ENCODE measurements at places on chromosomes 3 and 15.
A peak's percentile ranks its signal among the peaks of the same experiment; 100 is the strongest.

- DNase-seq = peak; percentile 59
Observed at GRCh38 chr3:124859025-124859424, 28.1 kb downstream of the ITGB5 start.

DNA sequence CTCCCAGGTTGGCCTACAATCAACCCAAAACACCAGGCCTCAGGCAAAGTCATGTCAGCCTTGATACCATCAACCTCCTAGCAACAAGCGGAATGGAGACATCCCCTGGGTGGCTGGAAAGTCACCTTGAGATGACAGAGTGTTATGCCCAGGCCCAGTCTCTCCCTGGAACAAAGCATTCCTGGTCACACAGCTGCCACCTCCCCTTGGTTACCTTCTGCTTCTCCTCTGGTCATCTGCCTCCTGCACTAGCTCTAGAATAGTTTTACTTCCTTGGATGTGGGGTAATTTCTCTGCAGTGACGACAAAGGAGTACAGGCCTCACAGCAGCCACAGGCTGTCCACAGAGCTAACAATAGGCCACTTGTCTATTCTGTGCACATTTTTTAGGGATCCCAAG, 114.9 kb downstream of the RFTN1 start:
- DNase-seq = no peak

DNA sequence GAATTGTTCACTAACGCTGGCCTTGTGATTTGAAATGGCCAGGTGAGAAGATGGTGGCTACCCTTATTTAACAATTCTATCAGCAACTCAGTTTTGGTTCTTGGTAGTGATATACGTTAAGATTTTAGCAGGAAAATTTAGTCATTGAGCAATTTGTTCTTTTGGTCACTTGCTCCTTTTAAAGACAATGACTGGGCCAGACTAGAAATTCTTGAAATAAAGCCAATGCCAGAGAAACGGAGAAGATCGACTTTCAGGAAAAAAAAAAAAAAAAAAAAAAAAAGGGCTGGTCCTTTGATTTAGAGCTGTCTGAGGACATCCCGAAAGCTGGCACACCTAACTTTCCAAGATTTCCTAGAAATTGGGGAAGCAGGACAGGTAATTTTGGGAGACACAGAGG, 178.5 kb downstream of the FNDC3B start:
- no peak for DNase-seq

- DNase-seq = no peak
Observed at GRCh38 chr15:68372291-68372811, 59.6 kb downstream of the ITGA11 start.

DNA sequence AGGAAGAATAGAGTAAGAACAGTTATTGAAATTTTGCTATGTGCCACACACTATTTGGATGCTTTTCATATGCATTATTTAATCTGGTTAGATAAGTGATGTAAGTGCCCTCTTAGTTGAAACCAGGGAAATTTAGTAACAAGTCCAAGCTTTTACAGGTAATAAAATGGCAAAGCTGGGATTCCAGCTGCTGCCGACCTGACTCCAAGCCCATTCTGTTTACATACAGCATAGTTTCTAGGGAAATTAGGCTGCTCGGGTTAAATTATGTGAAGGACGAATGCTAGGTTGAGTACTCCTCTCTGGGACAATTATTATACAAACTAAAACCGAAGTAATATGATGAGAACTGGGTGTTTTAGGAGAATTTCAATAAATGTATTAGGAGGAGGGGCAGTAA, 38.7 kb upstream of the FAH start:
- DNase-seq = no peak

DNA sequence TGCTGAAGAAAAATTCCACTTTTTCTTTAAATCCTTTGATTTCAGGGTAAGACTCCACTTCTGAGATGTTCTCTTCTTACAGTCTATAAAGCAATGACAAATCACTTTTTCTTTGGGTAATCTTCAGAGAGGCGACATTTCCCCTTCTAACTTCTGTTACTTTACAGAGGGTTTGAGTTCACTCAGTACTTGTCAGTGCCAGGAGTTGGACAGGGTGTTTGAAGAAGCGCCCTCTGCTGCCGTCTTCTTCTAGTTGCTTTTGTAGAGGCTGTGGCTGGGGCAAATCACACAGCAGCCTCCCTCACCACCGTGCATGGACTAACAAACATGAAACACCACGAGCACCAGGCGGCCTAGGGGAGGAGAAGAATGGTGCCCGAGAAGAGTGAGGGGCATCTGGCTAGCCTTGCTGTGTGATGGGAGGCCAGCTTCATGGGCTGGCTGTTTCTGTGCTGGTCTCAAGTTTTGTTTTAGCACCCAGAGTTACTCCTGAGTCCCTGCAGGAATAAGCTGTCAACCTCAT, at the start of gene CD80:
TSS of gene CD80 (minus strand) at position 174 of the 523 bp plus-strand sequence. CDS start 1,886 bp downstream, outside the sequence.
- peak; percentile 5 for DNase-seq

DNA sequence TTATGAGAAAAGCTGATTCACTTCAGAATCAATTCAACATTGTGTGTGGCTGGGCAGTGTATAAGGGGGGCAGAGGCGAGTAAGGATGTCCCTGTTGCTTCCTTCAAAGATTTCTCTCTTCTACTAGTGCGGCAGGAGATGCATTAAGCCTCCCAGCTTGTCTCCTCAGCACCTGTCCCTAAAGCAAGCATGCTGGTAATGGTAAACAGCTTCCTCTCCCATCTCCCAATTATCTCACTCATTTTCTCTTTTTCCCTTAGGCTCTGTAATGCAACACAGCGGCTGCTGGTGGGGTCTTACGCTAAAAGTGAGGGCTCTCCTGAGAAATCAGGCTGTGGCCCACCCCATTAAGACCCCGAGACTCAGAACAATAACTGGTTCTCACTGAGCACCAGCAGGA, 306.4 kb upstream of the ROPN1 start:
- no peak for DNase-seq

GRCh38 chr3:73786321-73786807, 161.6 kb upstream of the PDZRN3 start:
- DNase-seq = peak; percentile 90

- DNase-seq = no peak
Observed at GRCh38 chr3:62922326-62922725, 47.1 kb upstream of the CADPS start.

- DNase-seq = no peak
Observed at GRCh38 chr3:52234516-52235447, 4.2 kb downstream of the TWF2 start.

DNA sequence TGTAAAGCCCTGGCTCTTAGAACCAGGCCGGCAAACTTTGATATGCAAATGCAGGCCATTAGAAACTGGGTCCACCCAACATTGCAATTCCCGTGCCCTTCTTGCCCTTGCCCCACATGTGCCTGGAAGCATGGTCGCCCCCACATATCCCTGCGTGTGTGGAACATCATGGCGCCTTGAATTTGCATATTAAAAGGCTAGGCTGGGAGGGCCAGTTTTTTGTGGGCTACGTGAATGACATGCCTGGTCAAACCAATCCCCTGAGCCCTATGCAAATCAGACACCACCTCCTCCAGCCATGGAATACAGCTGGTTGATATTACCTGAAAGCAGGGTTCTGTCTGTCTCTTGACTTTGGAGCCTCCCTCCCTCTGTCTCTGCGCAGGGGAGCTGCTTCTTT, 58.7 kb upstream of the ARHGEF26 start:
- DNase-seq = no peak

GRCh38 chr3:132781922-132782321, 59.7 kb upstream of the NPHP3 start:
- DNase-seq = no peak

DNA sequence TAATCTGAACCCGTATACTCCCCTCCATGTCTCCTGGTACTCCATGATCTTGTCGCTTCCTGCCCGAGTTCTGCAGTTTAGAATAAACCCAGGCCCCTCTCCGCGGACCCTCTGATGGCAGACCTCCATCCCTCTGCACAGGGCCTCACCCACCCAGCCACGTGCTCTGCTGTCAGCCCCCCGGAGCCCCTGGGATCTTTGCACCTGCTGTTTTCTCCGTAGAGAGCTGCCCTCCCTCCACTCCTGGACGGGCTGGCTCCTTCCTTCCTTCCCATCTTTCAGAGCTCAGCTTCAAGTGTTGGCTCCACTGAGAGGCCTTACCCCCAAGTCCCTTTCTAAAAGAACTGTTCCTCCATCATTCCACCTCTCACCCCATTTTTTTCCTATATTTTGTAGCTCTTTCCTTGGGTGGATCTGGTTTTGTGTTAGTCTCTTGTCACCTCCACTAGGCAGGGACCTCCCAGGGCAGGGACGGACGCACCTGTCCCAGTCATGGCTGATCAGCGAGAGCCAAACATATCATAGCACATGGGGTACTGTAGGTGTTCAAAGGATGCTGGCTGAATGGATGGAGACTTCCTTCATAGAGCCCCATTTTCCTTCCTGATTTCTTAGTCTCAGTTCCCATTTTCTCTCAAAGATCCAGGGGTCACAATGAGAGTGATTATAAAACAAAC, 106.6 kb downstream of the VGLL4 start:
- DNase-seq = no peak

DNA sequence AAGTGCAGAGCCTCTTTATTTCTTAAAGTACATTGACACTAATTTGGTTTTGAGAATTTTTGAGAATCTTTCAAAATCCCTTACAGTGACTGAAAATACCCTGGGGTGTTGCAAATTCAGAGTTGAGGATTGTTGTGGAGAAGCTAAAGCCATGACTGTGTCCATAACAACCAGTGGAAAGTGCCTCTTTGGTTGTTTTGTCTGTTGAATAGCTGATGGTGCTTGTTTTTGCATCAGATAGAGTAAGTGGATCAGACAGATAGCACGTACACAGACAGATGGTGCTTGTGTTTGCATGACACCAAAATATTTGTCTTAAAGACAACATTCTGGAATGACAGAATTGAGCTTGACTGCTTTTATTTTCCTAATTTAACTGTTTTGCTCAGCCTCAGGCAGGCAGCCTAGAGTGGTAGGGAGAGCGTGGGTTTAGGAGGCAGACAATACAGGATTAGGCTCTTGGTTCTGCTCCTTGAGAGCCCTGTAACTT, 265.0 kb downstream of the IL20RB start:
- no peak for DNase-seq

DNA sequence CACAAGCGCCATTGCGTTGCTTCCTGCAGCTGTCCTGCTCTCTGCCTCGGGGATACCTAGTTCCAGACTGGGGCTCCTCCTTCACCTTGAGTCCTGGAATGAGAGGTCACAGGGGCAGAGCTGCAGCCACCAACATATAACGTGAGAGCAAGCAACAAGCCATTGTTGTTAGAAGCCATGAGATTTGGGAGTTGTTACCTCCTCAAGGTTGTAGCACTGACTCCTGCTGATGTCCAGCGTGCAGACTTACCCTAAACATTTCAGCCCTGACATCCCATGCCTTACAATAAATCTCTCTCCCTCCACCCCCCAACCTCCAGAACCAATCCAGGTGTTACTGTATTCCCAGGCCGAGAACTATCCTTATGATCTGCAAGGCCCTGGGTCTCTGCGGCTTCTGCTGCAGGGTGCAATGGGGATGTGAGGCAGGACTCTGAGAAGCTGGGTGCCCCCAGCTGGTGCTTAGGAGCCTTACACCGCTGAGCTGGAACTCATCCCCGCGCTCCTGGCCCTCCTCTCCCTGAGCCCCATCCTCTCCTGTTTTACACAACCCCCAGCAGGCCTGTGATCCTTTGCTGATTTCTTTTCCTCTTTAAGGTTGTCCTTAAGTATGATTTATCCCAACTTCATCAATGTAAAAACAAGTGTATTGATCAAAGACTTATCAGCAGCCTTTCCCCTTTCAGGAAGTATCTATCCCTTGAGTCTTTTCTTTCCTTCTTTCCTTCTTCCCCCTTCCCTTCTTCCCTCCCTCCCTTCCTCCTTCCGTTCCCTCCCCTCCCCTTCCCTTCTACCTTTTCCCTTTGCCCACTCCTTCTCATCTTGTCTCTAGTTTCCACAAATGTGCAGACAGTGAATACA, 84.2 kb upstream of the ABHD2 start:
- DNase-seq = no peak

DNA sequence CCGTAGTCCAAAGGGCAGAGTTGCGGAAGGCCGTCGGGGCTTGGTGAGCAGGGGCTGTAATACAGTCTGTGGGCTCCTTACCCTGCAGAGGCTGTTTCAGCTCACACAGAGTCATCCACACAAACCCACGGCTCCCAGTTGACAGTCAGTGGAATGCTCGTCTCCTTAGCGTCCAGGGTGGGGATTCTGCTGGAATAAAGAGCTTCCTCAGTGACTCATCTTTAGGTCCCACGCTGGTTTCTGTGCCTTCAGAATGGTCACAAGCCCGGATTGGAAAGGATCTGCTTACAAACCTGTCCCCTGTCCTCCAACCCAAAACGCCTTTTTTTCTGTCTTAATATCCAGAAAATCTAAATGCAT, 201.3 kb upstream of the TPM1 start:
- DNase-seq = no peak

- no peak for DNase-seq
Observed at GRCh38 chr3:77102951-77103769, 63.3 kb downstream of the ROBO2 start.

DNA sequence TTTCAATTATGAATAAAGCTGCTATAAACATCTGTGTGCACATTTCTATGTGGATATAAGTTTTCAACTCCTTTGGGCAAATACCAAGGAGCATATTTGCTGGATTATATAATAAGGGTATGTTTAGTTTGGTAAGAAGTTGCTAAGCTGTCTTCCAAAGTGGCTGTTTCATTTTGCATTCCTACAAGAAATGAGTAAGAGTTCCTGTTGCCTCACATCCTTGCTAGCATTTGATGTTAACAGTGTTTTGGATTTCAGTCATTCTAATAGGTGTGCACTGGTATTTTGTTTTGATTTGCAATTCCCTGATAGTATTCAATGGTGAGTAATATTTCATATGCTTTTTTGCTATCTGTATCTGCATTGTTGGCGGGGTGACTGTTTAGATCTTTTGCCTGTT, 120.7 kb upstream of the MDFIC2 start:
- DNase-seq = peak; percentile 26

- DNase-seq = no peak
Observed at GRCh38 chr3:196519718-196520082, 4.6 kb upstream of the SMCO1 start.
